Large intestine (tissue), 12 donors: ENCODE measurements at places on chromosomes 4 and X. TPM values are rescaled to one million over a fixed set of nuclear protein-coding genes. Genes with fewer than 3 reads are reported as not detected.

MECP2 gene
- 19.4 TPM for polyA plus RNA-seq

VEGFD gene
- polyA plus RNA-seq, result 0.24 TPM

- no peak for DNase-seq
- no peak overlapping the region for H3K4me3 ChIP-seq
- no peaks in the 10 kb centered on the region for H3K36me3 ChIP-seq
- no peaks in the 10 kb centered on the region for H3K4me1 ChIP-seq
- no peaks in the 10 kb centered on the region for H3K27me3 ChIP-seq
- H3K27ac ChIP-seq, result no peak overlapping the region
Observed at GRCh38 chr4:158760866-158761265, 8.0 kb upstream of the FNIP2 start.

DNA sequence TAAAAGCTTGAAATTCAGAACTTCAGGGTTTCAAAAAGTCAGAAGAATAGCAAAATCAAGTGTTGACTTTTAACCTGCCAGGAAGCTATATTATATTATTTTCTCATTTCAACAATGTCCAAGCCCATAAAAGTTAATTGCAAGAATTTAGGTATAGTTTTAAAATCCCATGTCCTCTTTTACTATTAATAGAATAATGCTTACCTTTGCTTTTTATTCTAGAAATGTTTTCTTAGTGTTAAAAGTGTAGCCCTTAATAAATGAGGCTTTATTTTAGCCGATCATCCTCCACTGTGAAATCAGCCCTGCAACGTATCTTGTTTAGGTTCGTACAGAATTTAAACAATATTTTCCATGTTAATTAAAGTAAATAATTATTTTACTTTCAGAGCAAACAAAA lies 31.5 kb downstream of the TMA16 start:
- H3K27ac ChIP-seq, result no peak overlapping the region
- H3K4me1 ChIP-seq, result no peaks in the 10 kb centered on the region
- no peak for DNase-seq
- H3K4me3 ChIP-seq, result no peak overlapping the region
- H3K27me3 ChIP-seq, result no peaks in the 10 kb centered on the region

DNA sequence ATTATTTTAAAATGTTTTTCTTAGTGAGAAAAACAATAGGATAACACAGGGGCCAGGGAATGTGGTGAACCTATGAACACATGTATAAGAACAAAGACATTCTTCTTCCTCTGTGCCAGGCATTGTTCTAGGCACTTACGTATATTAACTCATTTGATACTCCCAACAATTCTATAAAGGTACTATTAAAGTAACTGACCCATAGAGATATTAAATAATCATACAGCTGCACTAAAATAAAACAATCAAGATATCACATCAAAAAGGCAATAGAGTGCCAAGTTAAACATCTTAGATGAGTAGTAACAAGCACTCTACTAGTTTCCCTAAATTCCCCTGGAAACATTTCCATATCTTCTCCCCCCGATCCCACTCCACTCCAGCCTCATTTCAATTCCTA lies 33.4 kb downstream of the SLC39A8 start:
- H3K4me3 ChIP-seq, result no peak overlapping the region
- H3K36me3 ChIP-seq, result no peaks in the 10 kb centered on the region
- H3K4me1 ChIP-seq, result no peaks in the 10 kb centered on the region
- H3K27ac ChIP-seq, result no peak overlapping the region

GRCh38 chr4:179307297-179308136 lies 1865.3 kb upstream of the AGA start:
- DNase-seq, result peak; percentile 10
- no peaks in the 10 kb centered on the region for H3K27me3 ChIP-seq
- H3K36me3 ChIP-seq, result no peaks in the 10 kb centered on the region
- H3K27ac ChIP-seq, result no peak overlapping the region
- no peak overlapping the region for H3K4me3 ChIP-seq

DNA sequence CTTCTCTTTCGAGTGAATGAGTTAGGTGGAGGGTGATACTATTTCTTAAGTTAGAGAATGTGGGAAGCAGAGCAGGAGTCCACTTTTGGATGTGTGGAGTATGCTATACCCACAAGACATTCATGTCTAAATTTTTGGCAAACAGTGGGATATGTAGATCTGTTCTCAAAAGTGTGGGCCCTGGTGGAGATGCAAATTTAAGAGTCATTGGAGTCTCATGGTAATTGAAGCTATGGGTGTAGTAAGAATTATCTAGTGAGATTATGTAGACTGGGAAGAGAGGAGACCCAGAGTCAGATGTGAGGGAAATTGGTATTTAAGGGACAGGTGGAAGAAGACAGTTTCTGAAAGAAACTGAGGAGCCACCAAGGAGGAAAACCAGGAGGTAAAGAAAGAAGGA lies 7.0 kb downstream of the CEP135 start:
- no peaks in the 10 kb centered on the region for H3K4me1 ChIP-seq
- peaks cover 31% of the 10 kb centered on the region for H3K36me3 ChIP-seq
- no peak overlapping the region for H3K27ac ChIP-seq
- H3K27me3 ChIP-seq, result no peaks in the 10 kb centered on the region
- no peak for DNase-seq
- H3K4me3 ChIP-seq, result no peak overlapping the region
